ENCODE measurements at places on chromosomes 1 and 21. TPM values are rescaled to one million over a fixed set of nuclear protein-coding genes. Genes with fewer than 3 reads are reported as not detected.
A peak's percentile ranks its signal among the peaks of the same experiment; 100 is the strongest.

DNA sequence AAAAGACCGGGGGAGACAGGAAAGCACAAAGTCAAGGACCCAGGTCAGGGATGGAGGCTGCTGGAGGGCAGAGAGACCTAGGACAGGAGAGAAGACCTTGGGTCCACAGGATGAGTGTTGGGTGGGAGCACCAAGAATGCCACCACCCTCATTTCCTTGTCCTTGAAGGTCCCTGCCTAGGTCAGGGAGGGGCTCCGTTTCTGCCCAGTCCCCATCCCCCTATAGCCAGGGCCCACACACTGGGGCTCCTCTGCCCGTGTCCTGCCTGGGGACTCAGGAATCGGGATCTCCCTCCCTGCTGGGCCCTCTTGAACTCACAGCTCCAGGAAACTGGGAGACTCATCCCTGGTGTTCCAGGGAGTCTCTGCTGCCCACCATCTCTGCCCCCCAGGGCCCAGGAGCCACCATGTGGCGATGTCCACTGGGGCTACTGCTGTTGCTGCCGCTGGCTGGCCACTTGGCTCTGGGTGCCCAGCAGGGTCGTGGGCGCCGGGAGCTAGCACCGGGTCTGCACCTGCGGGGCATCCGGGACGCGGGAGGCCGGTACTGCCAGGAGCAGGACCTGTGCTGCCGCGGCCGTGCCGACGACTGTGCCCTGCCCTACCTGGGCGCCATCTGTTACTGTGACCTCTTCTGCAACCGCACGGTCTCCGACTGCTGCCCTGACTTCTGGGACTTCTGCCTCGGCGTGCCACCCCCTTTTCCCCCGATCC lies 584 bp downstream of the TINAGL1 start:
- H3K36me3 ChIP-seq, result peaks cover 1% of the 10 kb centered on the region
- no peaks in the 10 kb centered on the region for H3K27me3 ChIP-seq
- H3K27ac ChIP-seq, result peak overlapping the region; percentile 86
- DNase-seq, result no peak

GRCh38 chr21:33414926-33415325 lies 11.7 kb downstream of the IFNGR2 start:
- no peak overlapping the region for H3K4me3 ChIP-seq
- H3K27ac ChIP-seq, result no peak overlapping the region

GRCh38 chr21:43603641-43604504 lies 55.4 kb downstream of the HSF2BP start:
- H3K27ac ChIP-seq, result no peak overlapping the region
- no peaks in the 10 kb centered on the region for H3K4me1 ChIP-seq
- no peaks in the 10 kb centered on the region for H3K27me3 ChIP-seq
- peak; percentile 11 for DNase-seq

GRCh38 chr1:19651141-19651737 lies 7.1 kb downstream of the NBL1 start:
- H3K4me3 ChIP-seq, result no peak overlapping the region
- no peaks in the 10 kb centered on the region for H3K36me3 ChIP-seq

- H3K27ac ChIP-seq, result no peak overlapping the region
- H3K36me3 ChIP-seq, result no peaks in the 10 kb centered on the region
- DNase-seq, result no peak
- no peaks in the 10 kb centered on the region for H3K27me3 ChIP-seq
- no peak overlapping the region for H3K4me3 ChIP-seq
Measured at GRCh38 chr1:94111879-94112278, 9.1 kb downstream of the ABCA4 start.

GRCh38 chr21:28489162-28489561 lies 503.5 kb downstream of the LTN1 start:
- no peaks in the 10 kb centered on the region for H3K27me3 ChIP-seq
- no peaks in the 10 kb centered on the region for H3K4me1 ChIP-seq

DNA sequence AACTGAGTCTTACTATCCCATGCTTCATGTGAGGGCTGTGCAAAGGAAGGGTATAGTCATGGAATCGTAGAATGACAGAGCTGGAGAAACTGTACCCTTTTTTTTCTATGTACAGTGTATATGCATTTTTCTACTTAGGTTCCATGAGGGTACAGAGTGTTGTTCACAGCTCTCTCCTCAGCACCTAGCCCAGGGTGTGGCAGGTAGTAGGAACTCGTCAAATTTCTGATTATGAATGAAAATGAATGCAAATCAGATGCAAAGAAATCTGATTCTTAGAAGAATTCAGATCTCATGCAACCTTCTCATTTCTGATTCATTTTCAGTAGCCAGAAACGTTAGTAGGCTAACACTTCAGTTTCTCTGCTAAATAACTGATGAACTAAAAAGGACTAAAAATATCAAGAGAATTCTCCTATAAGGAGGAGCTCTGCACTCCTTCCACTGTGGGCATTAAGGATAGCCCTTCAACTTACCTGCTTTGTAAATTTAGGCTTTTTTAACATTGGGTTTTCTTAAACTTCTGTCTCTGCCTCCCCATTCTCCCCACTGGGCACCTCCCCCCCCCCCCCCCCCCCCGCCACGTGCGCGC lies 18.0 kb upstream of the HHAT start:
- H3K27ac ChIP-seq, result peak overlapping the region; percentile 80
- H3K4me3 ChIP-seq, result no peak overlapping the region
- H3K36me3 ChIP-seq, result no peaks in the 10 kb centered on the region
- no peak for DNase-seq
- no peaks in the 10 kb centered on the region for H3K27me3 ChIP-seq

GRCh38 chr1:5448486-5448885 lies 543.7 kb downstream of the NPHP4 start:
- DNase-seq, result no peak
- H3K36me3 ChIP-seq, result no peaks in the 10 kb centered on the region
- H3K27ac ChIP-seq, result no peak overlapping the region

DNA sequence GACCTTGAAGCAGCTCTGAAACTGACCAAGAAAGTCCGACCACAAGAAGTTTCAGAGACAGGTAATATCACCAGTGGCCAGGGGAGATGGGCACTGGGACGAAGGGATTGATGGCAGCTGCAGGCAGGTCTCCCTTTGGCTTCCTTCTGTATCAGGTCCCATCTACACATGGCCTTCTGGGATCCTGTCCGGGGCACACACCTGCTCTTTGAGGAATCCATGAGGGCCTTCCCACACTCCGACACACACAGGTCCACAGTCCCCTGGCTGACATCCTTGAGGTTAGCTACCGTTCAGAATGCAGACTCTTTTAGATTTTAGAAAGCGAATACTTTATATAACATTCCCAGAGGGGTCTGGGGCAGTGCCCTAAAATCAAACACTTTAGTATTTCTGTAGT lies 26.5 kb upstream of the TMEM125 start:
- DNase-seq, result no peak
- H3K27ac ChIP-seq, result no peak overlapping the region
- peaks cover 13% of the 10 kb centered on the region for H3K4me1 ChIP-seq
- no peak overlapping the region for H3K4me3 ChIP-seq

DNA sequence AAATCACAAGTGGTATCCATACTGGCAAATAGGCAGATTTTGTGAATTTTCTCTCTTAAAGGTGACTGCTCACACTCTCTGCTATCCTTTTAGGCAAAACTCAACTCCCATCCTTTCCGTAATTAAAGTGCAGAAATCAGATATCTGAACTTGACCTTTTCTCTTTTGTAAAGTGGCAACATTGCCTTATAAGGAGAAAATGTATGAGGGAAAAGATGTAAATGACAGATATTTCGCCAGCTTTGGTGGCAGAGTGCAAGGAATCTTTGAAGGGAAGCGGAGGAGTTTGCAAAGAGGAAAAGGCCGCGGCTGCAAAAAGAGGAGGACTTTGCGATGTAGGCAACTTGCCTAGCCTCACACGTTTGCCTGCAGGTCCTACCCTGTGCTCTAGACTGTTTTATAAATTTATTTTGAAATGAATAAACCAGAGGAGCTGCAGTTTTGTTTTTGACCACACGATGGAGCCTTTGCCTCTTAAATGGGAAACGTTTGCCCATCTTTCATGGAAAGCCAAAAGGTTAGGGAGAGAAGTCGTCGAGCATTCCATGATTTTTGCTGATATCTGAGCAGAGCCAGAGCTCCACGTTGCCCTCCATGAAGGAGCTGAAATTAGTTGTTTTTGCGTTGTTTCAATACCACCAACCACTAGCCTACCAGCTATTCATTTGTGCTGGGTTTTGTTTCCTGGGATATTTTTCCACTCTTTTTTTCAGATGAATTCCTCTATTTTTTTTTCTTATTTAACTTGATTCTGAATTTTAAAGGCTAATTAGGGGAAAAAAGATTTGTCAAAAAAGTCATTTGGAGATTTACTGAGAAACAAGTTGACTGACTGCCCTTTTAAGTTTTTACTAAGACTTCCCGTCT lies 242.3 kb downstream of the LMX1A start:
- no peak overlapping the region for H3K27ac ChIP-seq
- DNase-seq, result no peak
- H3K36me3 ChIP-seq, result no peaks in the 10 kb centered on the region
- H3K4me1 ChIP-seq, result no peaks in the 10 kb centered on the region
- no peak overlapping the region for H3K4me3 ChIP-seq
- no peaks in the 10 kb centered on the region for H3K27me3 ChIP-seq

DNA sequence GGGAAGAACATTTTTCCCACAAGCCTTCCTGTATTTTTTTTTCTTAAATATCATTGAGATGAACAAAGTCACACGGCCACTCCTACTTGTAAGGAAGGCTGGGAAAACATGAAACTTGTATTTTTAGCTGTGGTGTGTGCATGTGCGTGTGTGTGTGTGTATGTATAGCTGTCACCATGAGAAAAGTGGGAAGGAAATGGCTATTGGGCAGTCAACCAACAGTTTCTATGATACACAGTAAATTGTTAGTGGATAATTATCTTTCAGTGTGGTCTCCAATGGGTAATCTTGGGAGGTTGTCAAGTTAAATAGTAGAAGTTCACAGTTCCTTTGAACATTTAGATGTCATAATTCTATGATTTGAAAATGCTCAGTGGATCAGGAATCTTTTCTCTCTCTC lies 132.7 kb upstream of the USP24 start:
- no peak for DNase-seq
- H3K4me3 ChIP-seq, result no peak overlapping the region

- no peaks in the 10 kb centered on the region for H3K4me1 ChIP-seq
- no peak overlapping the region for H3K4me3 ChIP-seq
- H3K36me3 ChIP-seq, result no peaks in the 10 kb centered on the region
Measured at GRCh38 chr1:87968197-87968955, 639.7 kb downstream of the LMO4 start.

DNA sequence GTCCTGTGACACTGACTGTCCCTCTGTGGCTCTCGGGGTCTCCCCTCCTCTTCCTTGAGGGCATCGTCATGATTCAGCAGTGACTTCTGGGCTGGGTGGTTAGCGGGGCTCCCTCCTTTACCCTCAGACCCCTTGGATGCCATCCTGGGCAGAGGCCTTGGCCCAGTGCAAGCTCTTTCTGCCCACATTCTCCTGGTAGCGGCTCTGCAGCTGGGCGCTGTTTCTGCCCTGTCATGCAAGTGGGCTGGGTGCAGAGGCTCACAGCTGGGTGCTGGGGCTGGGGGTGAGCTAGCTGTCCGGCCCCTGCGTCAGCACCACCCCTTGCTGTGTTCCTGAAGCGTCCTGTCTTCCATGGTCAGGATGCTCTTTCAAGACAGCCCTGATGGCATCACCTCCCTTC lies 158.5 kb downstream of the PCBP3 start:
- no peaks in the 10 kb centered on the region for H3K36me3 ChIP-seq
- no peak for DNase-seq
- no peaks in the 10 kb centered on the region for H3K4me1 ChIP-seq
- H3K27ac ChIP-seq, result no peak overlapping the region
- H3K27me3 ChIP-seq, result no peaks in the 10 kb centered on the region
- H3K4me3 ChIP-seq, result no peak overlapping the region

GRCh38 chr1:5704561-5705514 lies 287.4 kb downstream of the NPHP4 start:
- no peak overlapping the region for H3K27ac ChIP-seq
- H3K27me3 ChIP-seq, result no peaks in the 10 kb centered on the region
- H3K4me1 ChIP-seq, result no peaks in the 10 kb centered on the region
- no peak for DNase-seq

- no peak for DNase-seq
- H3K4me3 ChIP-seq, result no peak overlapping the region
- H3K27me3 ChIP-seq, result no peaks in the 10 kb centered on the region
- H3K27ac ChIP-seq, result no peak overlapping the region
- no peaks in the 10 kb centered on the region for H3K36me3 ChIP-seq
Measured at GRCh38 chr1:42209526-42210251, 45.1 kb upstream of the GUCA2A start.

GRCh38 chr21:33800753-33801423 lies 114.7 kb downstream of the ATP5PO start:
- H3K4me3 ChIP-seq, result no peak overlapping the region
- no peak for DNase-seq
- H3K27me3 ChIP-seq, result no peaks in the 10 kb centered on the region
- H3K27ac ChIP-seq, result no peak overlapping the region

- H3K36me3 ChIP-seq, result no peaks in the 10 kb centered on the region
- DNase-seq, result no peak
- H3K4me1 ChIP-seq, result peaks cover 8% of the 10 kb centered on the region
- H3K27me3 ChIP-seq, result no peaks in the 10 kb centered on the region
- H3K4me3 ChIP-seq, result no peak overlapping the region
Measured at GRCh38 chr1:163174524-163175437, 27.9 kb downstream of the RGS5 start.

CELA2A gene
- total RNA-seq, result not detected

NR1I3 gene
- total RNA-seq, result not detected

COL8A2 gene
- total RNA-seq, result 5.2 TPM

INAVA gene
- 8.9 TPM for total RNA-seq

ACTN2 gene
- total RNA-seq, result 11.5 TPM

DNASE2B gene
- total RNA-seq, result 13.1 TPM

IL24 gene
- total RNA-seq, result 0.24 TPM

CACNA1E gene
- total RNA-seq, result 0.63 TPM

ZBTB40 gene
- 22.8 TPM for total RNA-seq

RIPPLY3 gene
- not detected for total RNA-seq

UMODL1 gene
- total RNA-seq, result 0.07 TPM
